Retina (tissue), 1 donor: ENCODE measurements at places on chromosomes 6 and 20.
A peak's percentile ranks its signal among the peaks of the same experiment; 100 is the strongest.

DNA sequence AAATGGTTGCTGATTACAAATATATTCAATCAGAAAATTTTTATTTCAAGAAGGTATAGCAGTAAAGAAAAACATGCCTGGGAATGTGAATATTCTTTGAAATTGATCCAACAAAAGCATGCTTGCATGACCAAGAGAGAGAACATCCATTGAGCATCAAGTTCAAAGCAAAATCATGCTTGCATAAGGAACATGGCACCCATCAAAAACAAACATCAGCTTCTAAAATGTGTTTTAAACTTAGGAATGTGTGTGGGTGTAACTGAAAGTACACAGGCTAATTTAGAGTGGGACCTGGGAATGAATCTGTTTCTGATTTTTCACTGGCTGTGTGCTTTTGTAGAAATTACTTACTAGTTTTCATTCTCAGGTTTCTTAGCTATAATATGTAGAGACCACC, 5.6 kb downstream of the SLC17A5 start:
- DNase-seq: no peak

- DNase-seq: no peak
Observed at GRCh38 chr20:21373436-21373835, 23.9 kb downstream of the NKX2-4 start.

- DNase-seq: no peak
Observed at GRCh38 chr6:41470331-41471063, 75.7 kb upstream of the FOXP4 start.

- DNase-seq: peak; percentile 45
Observed at GRCh38 chr20:62524505-62524911, 48.7 kb upstream of the GATA5 start.

- peak; percentile 9 for DNase-seq
Observed at GRCh38 chr6:5190507-5190906, 70.2 kb downstream of the LYRM4 start.

GRCh38 chr6:144957236-144957937, 672.3 kb downstream of the UTRN start:
- no peak for DNase-seq

- DNase-seq: no peak
Observed at GRCh38 chr6:90333928-90334327, 37.3 kb upstream of the BACH2 start.
